ENCODE measurements at places on chromosomes 6 and 20.

GRCh38 chr6:90538278-90539046, 48.4 kb downstream of the MAP3K7 start:
- no peak for DNase-seq

DNA sequence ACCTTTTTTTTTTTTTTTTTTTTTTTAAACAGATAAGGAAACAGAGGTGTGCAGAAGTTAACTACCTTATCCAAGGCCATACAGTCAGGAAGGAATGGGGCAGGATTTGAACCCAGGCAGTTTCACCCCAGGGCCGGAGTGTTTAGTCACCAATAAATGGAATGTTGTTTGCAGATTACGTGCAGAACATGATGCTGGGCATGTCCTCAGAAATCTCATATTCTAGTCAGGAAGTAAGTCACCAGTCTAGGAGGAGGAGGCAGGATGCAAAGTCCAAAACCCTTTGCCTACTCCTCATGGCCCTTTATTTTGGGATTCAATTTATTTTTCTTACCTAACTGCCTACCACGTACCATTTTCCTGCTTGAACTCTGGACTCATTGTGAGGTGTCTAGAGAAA, 57.1 kb upstream of the LRRC1 start:
- DNase-seq: no peak

- DNase-seq: no peak
These were observed 530.1 kb upstream of the NOX3 start for GRCh38 chr6:155985660-155986138.

DNA sequence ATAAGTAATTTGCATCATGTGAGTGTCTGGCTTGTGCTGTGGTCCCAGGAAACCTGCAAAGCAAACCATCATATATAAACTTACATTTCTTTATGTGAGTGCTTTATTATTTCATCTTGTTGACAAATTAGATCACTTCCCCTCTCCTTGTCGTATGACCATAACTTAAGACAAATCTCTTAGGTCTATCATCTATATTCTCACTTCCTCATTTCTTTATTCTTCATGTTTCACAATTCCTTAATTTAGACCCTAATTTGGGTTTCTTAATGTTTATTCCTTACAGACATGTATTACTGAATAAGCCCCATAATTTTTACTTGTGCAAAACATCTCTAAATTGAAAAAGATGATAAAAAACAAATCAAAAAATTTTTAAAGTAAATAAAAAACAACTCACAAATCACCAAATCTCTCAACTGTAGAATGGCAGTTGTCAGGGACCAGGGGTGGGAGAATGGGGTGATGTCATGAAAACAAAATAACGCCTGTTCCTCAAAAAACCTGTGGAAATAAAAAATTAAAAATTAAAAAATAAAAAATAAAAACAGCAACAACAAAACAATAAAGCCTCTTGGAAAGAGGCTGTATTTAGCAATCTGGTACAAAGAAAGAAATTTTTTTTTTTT, 49.5 kb upstream of the FBXO30 start:
- DNase-seq: no peak

DNA sequence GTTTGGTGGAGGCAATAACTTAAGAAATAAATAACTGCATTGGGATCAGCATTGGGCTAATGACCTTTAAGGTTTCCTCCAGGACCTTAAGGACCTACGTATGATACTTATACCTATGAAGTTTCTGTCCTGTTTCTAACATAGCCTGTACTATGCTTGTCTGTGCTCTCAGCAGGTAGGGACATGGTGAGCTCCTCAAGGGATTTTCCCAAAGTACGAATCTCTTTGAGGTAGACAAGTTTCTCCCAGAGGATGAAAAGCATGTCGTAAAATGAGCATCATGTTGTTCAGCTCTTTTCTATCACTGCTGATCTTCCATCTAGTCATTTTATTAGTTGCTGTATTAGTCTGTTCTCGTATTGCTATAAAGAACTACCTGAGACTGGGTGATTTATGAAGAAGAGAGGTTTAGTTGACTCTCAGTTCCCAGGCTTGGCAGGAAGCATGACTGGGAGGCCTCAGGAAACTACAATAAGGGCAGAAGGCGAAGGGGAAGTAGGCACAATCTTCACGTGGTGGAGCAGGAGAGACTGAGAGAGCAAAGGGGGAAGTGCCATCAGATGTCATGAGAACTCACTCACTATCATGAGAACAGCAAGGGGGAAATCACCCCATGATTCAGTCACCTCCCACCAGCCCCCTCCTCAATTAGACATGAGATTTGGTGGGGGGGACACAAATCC, 77.8 kb upstream of the TGM3 start:
- DNase-seq: peak; percentile 9

DNA sequence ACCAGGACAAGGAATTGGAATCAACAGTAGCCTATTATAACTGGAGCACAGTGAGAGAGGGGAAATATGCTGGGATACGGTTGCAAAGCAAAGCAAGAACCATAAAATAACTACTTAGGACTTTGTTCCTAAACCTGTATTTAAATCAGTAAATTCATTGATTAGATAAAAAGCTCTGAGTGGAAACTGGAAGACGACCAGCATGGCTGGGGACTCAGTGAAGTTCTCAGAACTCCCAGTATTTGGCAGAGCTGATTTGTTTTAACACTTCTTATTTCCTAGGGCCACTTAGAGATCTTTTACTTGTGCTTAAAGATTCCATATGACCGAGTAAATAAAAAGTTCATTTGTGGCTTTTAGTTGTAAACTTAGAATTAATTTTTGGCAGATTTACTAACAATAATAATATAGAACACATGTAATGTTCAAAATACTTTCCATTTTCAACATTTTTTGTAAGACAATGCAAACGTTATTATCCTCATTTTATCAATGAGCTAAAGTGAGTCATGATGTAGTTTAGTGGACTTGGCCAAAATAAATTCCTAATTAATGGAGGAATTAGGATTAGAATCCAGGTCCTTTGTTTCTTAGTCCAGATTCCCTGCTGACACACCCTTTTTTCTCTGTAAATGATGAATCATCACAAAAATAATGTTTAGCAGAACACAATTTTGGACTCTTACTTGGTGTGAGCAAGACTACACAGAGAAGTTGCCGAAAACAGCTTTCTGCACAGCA, 392.9 kb downstream of the GJA1 start:
- DNase-seq: no peak

GRCh38 chr6:106972500-106972899, 2.0 kb downstream of the CD24 start:
- DNase-seq: no peak

- no peak for DNase-seq
These were observed 84.2 kb upstream of the RGS17 start for GRCh38 chr6:153215242-153215641.

- DNase-seq: no peak
These were observed 54.9 kb downstream of the LY86 start for GRCh38 chr6:6643398-6643797.

DNA sequence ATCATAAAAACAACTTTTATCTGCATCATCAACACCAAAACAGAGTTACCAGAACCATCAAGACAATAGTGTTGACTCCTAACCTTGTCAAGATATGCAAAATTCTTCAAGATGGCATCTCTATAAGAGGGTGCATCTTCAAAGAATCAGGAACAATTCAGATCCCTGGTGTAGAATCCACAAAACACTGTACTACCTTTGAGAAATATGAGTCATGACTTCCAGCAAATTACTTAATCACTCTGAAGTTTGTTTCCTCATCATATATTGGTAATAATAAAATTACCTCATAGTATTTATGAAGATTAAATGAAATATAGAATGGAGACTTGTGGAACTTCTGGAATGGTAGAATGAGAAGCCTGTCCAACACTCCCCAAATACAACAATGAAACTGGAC, 221.3 kb upstream of the SUPT3H start:
- DNase-seq: no peak

- no peak for DNase-seq
These were observed 41.4 kb upstream of the PKIB start for GRCh38 chr6:122568797-122569221.

- DNase-seq: no peak
These were observed 21.3 kb downstream of the LAMA5 start for GRCh38 chr20:62345681-62346370.

GRCh38 chr6:144912474-144912873, 627.3 kb downstream of the UTRN start:
- DNase-seq: no peak

GRCh38 chr20:63417097-63417737, 55.2 kb downstream of the KCNQ2 start:
- DNase-seq: no peak

DNA sequence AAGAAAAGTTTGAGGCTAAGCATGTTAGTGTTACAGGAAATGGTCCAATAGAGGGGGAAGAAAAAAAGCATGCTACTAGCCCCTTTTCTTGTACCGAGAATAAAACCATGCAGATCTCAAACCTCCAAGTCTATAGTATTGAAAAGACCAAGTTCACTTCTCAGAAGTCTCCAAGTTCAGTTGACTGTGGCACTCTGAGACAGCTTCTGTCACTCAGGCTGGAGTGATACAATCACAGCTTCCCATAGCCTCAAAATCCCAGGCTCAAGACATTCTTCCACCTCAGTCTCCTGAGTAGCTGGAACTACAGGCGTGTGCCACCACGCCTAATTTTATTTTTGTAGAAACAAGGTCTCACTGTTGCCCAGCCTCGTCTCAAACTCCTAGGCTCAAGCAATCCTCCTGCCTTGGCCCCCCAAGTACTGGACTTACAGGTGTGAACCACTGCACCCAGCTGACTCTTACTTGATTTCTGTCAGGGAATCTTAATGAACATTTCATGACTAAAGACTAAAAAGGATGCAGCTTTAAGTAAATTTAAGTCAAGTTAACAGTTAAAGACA, 16.2 kb downstream of the C6orf62 start:
- no peak for DNase-seq

DNA sequence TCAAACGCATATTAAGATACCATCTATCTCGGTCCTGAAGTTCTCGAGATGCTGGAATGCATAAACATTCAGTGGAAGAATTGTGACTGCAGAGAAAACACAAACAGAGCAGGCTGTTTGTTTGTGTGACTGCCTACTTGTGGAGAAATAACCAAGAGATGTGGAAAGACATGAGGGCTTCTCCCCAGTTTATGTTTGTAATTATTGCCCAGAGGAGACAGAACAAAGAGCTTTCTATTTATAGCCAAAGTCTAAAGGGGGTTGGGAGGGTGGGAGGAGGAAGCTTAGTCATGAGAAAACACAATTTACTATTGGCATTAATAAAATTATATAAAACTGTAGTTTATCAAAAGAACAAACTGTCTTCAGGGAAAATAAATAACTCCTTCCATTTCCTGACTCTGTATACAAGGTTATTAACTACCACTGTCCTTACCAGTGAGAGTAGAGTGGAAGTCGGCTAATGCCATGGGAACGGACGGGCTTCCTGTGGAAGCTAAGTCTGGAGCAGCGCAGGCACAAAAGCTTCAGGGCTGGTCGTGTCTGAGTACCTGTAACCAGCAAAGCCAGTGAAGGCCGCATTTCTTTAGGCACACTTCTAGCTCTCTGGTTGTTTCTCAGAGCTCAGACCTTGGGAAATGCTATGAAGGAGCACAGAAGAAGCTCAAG, 200.2 kb upstream of the SUPT3H start:
- no peak for DNase-seq

DNA sequence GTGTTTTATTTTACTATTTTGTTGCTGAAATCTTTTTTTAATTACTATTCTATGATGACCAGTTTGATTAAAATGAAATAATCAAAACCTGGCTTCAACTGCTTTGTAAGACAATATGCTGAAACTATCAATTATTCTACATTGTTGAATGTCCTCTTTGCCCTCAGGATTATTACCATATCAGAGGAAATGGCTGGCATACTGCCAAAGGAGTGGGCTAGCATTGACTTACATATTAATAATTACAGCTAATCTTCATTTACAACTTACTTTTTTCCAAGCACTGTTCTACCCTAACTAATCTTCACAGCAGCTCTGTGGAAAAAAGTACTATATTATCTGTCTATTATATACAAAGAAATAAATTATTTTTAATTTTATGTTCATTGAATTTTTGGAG, 560.5 kb downstream of the BCKDHB start:
- no peak for DNase-seq

GRCh38 chr6:154805288-154805911, 72.2 kb downstream of the SCAF8 start:
- no peak for DNase-seq

DNA sequence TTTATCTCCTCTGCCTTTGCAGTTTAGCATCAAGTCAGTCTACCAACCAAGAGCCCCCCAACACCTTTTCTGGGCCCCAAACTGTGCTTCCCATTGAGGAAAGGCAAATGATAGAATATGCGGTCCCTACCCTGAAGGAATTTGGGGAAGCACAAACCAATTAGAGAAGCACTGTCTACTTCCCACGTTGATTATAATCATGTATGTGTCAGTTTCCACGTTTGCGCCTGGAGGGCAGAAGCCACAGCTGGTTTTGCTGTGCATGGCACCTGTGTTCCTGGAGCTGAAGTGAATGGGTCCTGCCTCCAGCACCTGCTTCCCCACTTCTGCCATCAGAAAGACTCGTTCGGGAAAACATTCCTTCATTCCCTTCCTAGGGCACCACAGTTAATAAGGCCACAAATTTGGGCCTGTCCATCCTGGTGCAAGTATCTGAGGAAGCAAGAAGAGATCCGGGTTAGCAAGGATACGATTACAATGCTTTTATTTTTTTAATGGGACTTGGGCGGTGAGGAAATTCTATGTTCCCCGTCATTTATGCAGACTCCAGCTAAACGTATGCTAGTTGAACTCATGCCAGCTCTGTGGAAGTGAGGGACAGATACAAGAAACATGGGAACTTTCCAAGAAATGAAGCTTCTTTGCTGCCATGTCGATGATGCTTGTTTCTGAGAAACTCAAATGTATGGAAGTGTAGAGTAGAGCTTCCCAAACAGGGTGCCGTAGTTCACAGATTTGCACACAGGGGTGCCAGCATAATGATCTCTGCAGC, 333.5 kb downstream of the NRN1 start:
- no peak for DNase-seq

DNA sequence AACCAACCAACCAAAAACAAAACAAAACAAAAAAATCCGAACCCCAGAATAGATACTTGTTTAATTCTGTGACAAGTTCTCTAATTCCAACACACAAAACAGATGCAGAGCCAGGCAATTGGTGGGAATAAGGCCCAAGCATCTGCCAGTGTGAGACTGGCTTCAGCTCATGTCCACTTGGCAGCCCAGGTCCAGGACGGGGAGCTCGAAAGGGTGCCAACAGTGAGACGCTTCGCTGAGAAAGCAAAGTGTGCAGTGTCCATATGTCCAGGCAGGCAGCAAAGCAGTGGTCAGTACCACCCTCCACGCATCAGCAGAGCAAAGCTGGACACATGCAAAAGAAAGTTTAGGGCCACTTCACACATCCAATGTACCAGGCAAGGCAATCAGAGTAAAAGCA, 102.9 kb downstream of the RALGAPA2 start:
- DNase-seq: no peak

GRCh38 chr6:52102405-52102804, 15.0 kb upstream of the PKHD1 start:
- no peak for DNase-seq

DNA sequence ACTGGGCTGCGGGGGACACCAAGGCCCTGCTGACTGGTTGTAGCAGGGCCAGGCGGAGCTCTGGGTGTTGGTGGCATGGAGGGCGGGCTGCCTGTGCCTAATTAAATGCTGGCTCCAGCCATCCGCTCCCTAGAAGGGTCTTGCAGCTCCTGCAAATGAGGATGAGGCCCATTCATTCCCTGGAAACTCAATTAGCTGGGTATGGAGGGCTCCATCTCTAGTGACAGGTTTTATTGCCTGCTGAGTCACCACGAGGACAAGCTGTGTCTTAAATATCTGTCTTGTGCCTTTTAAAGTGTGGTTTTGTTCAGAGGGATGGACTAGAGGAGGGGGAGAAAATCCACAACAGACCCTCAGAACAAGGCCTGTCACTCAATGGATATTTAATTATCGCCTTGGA, 60.9 kb downstream of the SULF2 start:
- DNase-seq: no peak

Data from stimulated activated CD8-positive, alpha-beta memory T cell treated with anti-CD3 and anti-CD28 coated beads, Interleukin-7, amount 100 ng/mL, for 4 hours (primary cell).